ENCODE measurements at places on chromosomes 2 and 18.

DNA sequence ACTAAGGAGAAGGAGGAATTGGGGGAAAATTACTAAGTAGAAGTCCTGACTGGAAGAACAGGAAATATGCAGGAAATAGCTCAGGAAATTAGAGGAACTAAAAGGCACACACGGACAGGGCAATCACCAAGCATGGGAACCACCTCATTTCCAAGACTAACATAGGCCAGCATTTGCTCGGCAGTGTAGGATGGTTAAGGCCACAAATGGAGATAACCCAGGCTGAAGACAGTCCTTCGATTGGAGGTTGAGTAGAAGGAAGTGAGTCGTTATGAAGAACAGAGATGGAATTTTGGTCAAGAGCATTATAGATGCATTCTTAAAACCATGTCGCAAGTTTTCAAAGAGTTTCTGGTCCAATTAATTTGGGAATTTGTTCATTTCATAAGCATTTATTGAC is 401.4 kb downstream of the ALK start:
- DNase-seq = no peak

GRCh38 chr2:229780856-229781773 is 66.8 kb upstream of the DNER start:
- peak; percentile 10 for DNase-seq

- no peak for DNase-seq
Observed at GRCh38 chr2:229129738-229130371, 141.2 kb downstream of the PID1 start.

DNA sequence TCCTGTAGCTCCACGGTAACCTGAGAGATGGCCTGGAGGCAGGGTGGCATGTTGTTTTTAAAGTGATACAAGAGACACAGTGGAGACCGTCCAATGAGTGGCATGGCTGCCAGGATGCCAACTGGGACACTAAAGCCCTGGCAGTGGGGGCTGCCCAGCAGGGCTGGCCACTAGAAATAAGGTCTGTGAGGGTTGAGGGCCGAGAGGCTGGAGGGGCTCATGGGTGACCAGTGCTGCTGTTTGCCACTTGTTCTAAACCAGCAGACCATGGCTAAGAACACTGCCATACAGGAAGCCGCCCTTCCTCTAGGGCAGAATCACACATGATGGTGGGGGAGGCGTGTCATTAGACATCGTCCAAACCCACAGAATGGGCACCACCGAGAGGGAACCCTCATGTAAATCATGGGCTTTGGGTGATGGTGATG is 71.9 kb downstream of the ALPK2 start:
- no peak for DNase-seq

DNA sequence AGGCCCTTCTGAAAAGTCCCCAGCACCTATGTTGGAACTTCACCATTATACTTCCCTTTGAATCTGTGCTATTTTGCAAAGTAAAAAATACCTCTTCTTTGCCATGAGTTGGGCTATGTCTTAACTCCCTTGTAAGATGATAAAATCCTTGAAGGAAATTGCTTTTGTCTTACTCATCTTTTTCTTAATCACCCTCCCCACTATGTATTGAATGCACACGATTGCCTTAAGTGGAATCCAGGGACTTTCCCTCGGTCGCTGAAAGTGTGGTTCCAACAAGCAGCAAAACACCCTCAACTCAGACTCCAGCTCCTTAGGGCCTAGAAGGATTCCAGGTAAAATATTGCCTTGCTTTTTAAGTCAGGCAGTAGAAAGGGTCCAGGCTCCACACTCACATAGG is 173.2 kb upstream of the ARL4C start:
- no peak for DNase-seq

DNA sequence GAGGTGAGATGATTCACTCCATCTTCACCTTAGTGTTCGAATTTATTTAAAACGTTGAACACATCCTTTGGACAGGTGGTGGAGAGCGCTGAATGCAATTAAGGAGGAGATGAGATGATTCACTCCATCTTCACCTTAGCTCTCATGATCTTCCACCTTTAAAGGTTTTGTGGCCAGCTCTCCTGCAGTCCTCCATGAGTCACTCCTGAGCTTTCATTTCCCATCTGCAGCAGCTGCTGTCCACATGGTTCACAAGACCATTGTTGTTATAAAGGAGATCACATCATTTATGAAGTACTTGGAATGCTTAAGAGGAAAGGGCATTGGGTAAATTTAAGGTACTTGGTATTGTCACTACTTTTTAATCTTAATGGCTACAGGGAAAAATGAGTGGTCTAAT is 298.5 kb downstream of the PAX3 start:
- DNase-seq = peak; percentile 5

DNA sequence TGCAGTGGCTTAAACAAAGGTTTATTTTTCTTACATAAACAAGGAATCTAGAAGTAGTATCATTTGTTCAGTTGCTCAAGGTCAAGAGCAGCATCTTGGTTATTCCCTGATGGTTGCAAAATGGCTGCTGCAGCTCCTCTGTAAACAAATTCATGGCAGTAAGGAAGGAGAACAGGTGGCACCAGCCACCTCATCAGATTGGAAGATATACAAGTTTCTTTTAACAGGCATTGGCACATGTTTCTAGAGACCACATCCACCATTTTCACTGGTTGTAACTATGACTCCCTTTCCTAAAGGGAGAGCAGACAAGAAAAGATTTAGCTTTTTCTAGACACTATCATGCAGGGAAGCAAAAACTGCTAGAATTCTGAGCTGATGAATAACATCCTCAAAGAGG is 46.3 kb downstream of the PKDCC start:
- DNase-seq = no peak
